Endothelial cell (in vitro differentiated cells): ENCODE measurements at places on chromosomes 16 and 17. TPM values are rescaled to one million over a fixed set of nuclear protein-coding genes. Genes with fewer than 3 reads are reported as not detected.

GRCh38 chr17:83007504-83008185 lies 71.8 kb upstream of the METRNL start:
- DNase-seq, result no peak

DNA sequence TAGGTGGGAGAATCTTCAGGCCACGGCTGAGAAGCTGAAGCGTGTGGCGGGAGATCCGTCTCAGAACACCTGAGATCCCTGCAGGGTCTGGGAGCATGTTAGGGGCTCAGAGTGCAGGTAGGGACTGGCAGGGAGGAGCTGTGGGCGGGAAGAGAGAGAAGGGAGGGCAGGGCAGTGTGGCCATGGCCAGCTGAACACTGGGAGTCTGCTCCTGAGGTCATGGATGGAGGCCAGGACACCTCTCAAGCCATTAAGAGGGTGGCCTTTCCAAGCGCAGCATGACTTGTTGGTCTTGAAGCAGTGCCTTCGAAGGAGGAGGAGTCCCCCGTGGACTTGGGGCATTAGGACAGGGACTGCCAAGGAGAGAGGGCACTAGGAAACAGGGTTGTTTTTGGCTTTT lies 23.7 kb downstream of the NAA60 start:
- DNase-seq, result no peak

GRCh38 chr17:35969558-35970380 lies 11.5 kb downstream of the CCL16 start:
- peak; percentile 83 for DNase-seq

GRCh38 chr16:30724641-30725417 lies 23.4 kb upstream of the PHKG2 start:
- no peak for DNase-seq

Gene ATP2C2
- total RNA-seq, result 2.7 TPM

Gene HS3ST3B1
- total RNA-seq, result 8.5 TPM
